ENCODE measurements at places on chromosomes 1 and 21. TPM values are rescaled to one million over a fixed set of nuclear protein-coding genes. Genes with fewer than 3 reads are reported as not detected.

DNA sequence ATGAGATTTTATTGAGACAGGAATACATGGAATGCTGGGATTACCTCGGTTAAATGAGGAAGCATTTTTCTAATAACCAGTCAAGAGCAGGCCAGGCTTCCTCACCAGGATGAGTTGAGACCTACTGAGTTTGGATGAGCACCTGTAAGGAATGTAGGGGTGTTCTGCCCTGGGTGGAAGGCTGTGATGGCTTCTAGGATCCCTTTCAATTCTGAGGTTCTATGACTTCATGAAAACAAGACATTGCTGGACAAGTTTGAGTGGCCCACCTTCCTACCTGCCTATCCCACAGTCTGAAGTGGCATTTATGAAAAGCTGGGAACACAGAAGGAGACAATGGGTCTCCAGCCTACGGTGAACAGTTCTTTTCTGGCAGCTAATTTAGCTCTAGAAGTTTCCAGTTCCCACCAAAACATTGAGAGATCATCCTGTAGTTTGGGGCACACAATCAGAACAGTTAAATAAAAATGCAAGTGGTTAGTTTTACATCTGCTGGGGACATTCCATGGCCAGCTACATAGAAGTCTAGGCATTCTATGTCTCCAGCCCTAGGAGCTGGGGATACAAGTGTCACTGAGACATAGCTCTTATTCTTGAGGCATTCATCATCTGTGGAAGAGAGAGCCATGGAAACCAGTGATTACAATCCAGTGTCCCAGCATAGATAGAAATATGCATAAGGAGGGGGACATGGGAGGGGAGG is 51.3 kb upstream of the TSPAN2 start:
- DNase-seq: no peak
- H3K4me1 ChIP-seq: peaks cover 4% of the 10 kb centered on the region
- H3K36me3 ChIP-seq: no peaks in the 10 kb centered on the region
- no peak overlapping the region for H3K4me3 ChIP-seq

GRCh38 chr1:31780632-31781031 is 16.5 kb upstream of the ADGRB2 start:
- H3K27me3 ChIP-seq: peaks cover 4% of the 10 kb centered on the region
- H3K36me3 ChIP-seq: no peaks in the 10 kb centered on the region
- no peaks in the 10 kb centered on the region for H3K4me1 ChIP-seq
- H3K27ac ChIP-seq: no peak overlapping the region
- no peak for DNase-seq

The KIF17 gene
- not detected for polyA plus RNA-seq

The CYP4A11 gene
- not detected for polyA plus RNA-seq

GRCh38 chr1:38827318-38827717 is 32.3 kb downstream of the RRAGC start:
- H3K4me3 ChIP-seq: no peak overlapping the region
- DNase-seq: no peak
- H3K27me3 ChIP-seq: peaks cover 8% of the 10 kb centered on the region
- H3K36me3 ChIP-seq: no peaks in the 10 kb centered on the region

Measured in immature natural killer cell (primary cell).